Aorta (tissue), 5 donors: ENCODE measurements at places on chromosomes 4 and X. TPM values are rescaled to one million over a fixed set of nuclear protein-coding genes. Genes with fewer than 3 reads are reported as not detected.

GRCh38 chr4:47068986-47069385 is 37.6 kb downstream of the GABRB1 start:
- no peak for DNase-seq

- no peak for DNase-seq
Measured at GRCh38 chr4:56752985-56753384, 68.5 kb downstream of the SPINK2 start.

DNA sequence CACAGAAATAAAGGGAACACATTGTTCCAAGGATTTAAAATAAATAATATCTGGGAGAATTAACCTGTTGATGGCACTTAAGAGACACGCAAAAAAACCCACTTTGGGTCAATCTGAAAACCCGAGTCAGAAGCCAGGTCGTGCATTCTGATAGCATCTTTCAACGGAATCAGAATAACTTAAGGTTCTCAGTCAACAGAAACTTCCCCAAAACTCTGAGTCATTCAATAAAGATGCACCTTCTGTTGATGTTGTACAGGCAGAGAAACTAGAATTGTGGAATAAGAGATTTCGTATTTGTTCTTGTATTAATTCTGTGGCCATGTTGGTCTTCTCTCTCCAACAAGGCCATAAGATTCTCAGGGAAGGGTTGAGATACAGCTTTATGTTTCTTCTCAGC is 78.2 kb downstream of the MAOB start:
- no peak for DNase-seq

GRCh38 chr4:70426789-70427188 is 29.0 kb downstream of the OPRPN start:
- DNase-seq = no peak

- DNase-seq = no peak
Measured at GRCh38 chr4:42655269-42655637, 1.7 kb downstream of the ATP8A1 start.

SLC38A5 gene
- 6.0 TPM for polyA plus RNA-seq
